Brain (organoid and tissue), 16 donors: ENCODE measurements at places on chromosomes 2 and 18. TPM values are rescaled to one million over a fixed set of nuclear protein-coding genes. Genes with fewer than 3 reads are reported as not detected.

The ITPRIPL1 gene
- polyA plus RNA-seq, result 5.4 TPM

The TANC1 gene
- 3.3 TPM for polyA plus RNA-seq

The RETSAT gene
- polyA plus RNA-seq, result 33.3 TPM

The CNDP1 gene
- 90.4 TPM for polyA plus RNA-seq

The FOXD4L1 gene
- not detected for polyA plus RNA-seq
